ENCODE measurements at places on chromosomes 7 and 10.

- DNase-seq, result no peak
Observed at GRCh38 chr7:7920056-7920455, 48.5 kb upstream of the GLCCI1 start.

DNA sequence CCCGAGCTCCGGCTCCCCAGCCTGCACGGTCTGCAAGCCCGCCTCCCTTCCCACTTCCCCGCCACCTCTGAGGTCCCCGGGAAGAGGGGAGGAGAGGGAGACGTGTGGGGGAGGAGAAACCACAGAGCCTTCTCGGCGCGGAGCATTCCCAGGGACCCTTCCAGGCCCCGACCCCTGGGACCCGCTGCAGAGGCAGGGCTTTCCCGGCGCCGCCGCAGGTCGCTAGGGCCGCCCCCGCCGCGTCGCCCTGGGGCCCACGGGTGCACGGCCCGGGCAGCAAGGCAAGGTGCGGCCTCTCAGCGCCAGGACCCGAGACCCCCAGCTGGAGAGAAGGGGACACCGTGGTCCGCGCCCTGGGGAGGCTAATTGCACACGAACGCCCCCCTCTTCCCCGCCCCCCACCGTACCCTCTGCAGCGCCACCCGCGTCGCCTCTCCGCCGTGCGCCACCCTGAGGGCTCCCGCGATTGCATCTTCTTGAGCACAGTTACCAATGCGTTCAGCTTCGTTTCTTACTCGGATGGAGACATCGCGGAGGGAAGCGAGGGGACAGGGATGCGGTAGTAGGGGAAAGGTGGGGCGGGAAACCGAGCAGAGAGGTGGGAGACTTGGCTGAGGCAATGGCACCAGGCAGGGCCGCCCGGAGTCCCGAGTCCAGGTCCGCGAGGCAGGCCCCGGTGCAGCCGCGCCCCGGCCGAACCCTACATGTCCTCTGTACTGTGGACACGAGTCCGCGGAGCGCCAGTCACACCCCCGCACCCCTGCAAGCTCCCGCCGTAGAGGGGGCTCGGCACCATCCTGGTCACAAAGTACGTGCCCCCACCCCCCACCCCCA is 28.9 kb downstream of the SKIDA1 start:
- peak; percentile 87 for DNase-seq

DNA sequence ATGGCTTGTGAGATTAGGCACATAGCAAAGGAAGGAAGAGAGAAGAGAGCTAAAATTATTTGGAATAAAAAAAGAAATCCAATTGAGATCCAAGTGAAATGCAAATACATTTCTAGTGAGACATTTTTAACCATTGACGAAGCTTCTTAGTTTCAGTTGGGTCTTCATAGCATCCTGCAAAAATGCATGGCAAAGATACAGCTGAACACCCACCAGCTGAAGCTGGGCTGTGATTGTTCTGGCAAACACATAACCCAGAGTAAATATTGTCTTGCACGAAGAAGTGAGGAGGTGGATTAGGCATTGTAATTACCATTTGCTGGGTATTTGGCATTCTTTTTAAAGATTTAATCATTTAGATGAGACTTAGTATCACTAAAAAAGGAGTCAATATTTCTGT is 409.4 kb downstream of the GRM8 start:
- DNase-seq, result no peak

DNA sequence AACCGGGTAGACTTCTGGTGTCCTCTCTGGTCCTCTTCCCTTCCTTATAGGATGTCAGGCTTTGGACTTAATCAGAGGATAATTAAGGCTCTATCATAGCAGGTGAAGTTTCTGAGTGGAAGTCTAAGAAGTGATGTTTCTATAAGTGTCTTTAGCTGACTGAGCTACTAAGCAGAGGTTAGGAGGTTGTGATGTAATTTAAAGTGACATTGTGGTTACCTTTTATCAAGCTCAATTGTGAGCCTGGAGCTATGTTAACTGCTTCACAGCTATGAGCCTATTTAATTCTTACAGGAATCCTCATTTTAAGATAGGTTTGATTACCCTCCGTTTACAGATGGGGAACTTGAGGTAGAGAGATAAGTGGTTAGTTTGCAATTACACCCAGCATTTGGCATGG is 365.1 kb downstream of the AUTS2 start:
- DNase-seq, result peak; percentile 33

- DNase-seq, result peak; percentile 58
Observed at GRCh38 chr7:1175967-1176851, 16.2 kb upstream of the ZFAND2A start.

GRCh38 chr10:2282202-2282601 is 544.9 kb upstream of the ADARB2 start:
- no peak for DNase-seq

DNA sequence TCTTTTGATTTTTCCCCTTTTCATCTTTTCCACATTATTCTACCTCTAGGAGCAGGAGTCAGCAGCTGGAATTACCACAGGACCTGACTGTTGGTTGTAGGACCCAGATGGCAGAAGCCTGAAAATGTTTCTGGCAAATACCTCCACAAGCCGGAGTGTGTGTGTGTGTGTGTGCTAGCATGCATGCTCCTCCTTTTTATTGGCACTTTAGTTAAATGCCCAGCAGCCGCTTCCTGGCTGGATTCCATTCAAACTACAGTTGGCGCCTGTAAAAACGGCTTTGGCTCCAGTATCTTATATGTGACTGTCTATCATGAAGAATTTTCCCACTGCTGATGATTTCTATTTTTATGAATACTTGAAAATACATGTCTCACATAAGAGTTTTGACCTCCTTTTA is 319.7 kb upstream of the SP4 start:
- no peak for DNase-seq

- DNase-seq, result no peak
Observed at GRCh38 chr7:38027884-38028455, 107.5 kb downstream of the EPDR1 start.

DNA sequence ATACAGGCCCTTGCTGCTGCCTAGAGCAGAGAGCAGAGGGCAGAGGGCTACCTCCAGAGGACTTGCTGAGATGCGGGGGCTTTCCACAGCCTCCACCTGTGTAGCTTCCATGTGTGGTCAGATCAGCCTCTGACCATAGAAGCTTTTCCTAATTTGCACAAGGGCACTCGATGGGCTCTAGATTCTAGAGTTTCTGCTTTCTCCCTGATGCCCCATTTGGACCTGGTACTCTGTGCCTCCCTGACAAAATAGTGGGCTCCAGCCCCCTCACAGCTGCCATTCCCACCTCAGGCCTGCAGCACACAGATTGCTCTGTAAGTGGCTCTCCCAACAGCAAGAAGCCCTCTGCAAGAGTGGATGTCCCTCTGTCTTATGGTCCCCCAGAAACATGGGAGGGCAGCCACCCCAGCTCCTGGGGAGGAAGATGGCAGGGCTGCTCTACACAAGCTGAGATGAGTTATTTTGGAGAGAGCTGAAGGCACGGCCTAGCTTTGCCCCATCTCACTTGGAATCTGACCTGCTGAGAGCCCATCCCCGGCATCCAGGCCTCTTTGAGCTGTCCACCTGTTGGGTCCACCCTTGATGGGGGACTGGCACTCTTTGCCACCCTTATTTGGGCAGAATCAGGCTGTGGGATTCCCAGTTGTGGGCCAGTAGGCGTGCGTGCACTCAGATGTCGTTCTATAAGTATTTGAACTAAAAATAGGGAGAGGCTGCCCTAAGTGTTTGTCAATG is 16.7 kb downstream of the TMEM273 start:
- no peak for DNase-seq

GRCh38 chr7:108083980-108084379 is 46.2 kb downstream of the LAMB4 start:
- DNase-seq, result no peak

DNA sequence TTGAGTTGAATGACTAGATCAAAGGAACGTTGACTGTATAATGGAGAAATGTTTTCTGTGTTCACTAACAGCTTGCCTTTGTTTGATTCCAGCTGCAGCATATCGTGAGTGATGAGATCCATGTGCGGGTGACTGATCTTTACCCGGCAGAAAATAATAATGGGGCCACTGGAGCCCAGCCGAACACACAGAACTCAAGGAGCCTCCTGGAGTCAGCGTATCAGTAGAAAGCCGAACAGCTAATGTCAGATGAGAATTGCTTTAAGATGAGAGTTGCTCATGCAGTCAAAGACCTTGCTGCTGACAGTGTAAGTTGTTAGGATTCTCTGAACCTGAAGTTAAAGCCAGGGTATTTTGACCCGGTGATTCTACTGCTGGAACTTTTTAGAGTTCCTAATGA is 34.3 kb upstream of the MTPAP start:
- no peak for DNase-seq

- no peak for DNase-seq
Observed at GRCh38 chr10:117439243-117439912, 64.1 kb upstream of the PDZD8 start.

GRCh38 chr7:18610331-18610948 is 114.9 kb downstream of the HDAC9 start:
- DNase-seq, result peak; percentile 4

DNA sequence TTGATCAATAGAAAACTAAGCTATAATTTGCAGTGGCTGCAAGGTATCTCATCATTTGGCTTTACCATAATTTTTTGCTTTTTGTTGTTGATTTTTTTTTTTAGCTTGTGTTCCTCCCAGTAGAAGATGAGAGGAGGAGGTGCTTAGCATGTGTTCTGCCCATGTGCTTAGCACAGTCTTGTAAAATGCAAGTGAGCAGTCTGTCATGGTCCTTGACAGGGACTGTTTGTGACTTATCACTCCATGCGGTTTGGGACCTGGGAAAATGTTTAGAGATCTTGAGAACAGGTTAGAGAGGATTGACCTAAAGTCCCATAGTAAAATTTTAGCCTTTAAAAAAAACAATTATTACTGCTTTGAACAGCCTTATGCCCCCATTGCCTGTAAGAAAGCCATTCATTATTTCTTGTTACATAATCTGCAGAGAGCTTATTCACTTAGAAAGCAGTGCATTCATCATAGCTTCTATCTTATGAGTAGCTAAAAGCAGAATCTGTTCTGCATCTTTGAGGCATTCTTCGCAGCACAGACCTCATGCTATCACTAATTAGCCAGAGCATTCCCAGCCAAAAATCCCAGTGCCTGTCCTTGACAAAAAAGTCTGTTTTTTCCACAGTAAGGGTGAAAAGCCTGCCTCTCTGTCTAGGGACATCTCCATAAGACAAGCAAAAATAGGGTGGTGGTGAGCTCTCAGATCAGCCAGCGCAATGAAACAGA is 748.7 kb upstream of the GALNT17 start:
- no peak for DNase-seq
